ENCODE measurements at places on chromosomes 3 and 15.

- DNase-seq = no peak
Measured at GRCh38 chr3:109353057-109353456, 15.7 kb upstream of the DPPA4 start.

- no peak for DNase-seq
Measured at GRCh38 chr3:170027233-170028102, 10.3 kb upstream of the GPR160 start.

DNA sequence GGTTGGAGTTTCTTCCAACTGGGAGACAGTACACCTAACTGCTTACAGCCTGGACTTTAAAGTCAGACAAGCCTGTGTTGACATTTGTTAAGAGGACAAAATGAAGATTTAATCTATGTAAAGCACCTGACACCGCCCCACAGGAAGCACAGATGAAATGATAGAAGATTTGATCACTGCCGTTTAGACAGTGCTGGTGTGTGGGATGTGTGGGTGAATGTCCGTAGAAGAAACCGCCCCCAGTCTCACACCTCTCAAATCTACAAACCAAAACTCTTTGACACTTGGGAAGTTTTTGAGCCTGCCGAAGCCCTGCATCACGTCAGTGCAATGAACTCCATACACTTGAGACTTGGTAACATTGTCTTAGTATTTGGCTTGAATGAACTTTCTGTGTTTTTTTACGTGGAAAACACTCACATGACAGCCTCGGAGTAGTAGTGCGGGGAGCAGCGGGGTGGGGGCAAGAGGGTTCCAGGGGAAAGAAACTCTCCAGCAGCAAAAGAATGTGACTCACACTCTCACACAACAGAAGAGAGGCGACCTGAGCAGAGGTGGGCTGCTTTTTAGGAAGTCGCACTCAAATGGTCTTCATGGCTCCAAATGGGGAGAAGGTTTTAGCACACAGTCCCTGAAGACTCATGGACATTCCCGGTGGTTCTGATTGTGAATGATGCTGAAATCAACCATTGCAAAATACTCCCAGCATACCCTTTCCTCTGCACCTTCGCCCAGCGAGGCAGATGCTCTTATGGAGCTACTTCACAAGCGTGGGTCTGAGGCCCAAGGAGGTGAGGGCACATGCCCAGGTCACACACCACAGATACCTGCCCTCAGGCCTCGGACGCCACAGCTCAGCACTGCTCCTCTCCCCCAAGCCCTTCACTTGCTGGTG, 79.2 kb downstream of the SRGAP3 start:
- DNase-seq = no peak

DNA sequence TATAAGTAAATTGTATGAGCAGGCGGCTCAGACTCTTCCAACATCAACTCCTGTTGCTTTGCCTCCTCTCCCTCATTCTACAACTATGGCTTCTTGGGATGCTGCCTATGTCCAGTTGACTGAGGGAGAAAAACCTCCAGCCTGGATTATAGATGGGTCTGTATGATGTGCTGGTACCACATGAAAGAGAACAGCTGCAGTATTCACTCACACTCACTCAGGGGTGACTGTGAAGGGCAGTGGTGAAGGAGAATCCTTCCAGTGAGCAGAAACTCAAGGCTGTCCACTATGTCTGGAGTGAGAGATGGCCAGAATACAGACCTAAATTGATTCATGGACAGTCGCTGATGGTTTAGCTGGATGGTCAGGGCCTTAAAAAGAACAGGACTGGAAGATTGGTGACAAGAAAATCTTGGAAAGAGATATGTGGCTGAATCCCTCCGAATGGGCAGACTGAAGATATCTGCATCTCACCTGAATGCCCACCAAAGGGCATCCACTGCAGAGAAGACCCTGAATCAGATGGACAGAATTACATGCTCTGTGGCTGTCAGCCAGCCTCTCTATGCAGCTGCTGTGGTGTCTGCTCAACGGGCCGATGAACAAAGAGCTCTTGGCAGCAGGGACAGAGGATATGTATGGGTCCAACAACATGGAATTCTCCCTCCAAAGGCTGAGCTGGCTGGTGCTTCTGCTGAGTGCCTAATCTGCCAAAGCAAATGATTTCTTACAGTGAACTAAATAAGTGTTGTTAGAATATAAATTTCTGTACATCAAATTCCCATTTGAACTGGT, 1.9 kb upstream of the BCL2L10 start:
- DNase-seq = no peak

DNA sequence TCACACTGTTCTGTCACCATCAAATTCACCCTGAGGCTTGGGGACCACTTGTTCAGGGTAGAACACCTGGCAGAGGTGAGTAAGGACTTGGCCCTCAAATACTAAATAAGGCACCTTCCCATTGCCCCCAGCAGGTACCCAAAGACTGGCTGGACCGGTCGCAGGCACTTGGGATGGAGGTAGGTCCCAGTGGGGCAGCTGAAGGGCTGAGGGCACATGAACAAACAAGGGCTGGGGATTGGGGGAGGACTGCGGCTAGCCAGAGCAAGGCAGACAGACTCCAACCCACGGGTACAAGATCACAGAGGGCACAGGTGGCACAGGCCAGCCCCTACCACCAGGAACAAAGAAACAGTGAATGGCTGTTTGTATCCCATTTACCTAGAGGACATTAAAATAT, 1.9 kb downstream of the MRPS25 start:
- DNase-seq = no peak

DNA sequence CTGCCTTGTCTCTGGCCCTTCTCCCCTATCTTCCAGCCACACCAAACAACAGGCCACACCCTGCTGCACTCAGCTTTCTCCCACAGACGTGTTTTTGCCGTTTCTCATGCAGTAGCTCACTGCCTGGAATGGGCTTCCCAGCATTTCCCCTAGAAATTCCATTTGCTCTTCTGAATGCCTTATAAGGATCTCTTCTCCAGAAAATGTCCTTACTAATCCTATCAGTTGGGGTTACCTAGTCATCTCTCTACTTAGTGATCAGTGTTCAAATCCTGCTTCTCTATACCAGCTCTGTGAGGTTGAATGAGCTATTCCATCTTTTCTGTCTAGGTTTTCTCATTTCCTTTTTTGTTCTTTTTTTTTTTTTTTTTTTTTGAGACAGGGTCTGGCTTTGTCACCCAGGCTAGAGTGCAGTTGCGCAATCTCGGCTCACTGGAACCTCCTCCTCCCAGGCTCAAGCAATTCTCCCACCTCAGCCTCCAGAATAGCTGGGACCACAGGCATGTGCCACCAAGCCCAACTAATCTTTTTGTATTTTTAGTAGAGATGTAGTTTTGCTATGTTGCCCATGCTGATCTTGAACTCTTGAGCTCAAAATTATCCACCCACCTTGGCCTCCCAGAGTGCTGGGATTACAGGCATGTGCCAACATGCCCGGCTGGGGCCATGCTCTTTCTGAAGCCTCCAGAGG, 98.2 kb upstream of the CHD2 start:
- peak; percentile 95 for DNase-seq

DNA sequence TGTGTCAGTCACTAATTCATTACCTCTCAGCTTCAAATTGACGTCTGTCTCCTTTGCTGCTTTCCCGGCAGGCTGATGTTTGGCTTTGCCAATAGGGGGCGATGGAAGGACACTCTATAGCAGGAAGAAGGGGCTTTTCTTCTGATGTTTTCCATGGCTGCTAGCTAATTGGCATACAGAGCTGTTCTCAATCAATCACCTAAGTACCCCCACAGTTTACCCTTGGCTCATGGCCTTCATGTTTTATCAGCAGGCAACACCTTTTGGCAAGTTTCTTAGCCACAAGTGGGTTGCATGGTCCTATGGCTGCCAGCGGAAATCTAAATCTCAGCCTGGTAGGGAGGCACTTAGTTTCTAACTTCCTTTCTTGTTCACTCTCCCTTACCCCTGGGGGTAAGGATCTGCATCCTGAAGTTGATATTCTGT, 45.0 kb downstream of the ESYT3 start:
- DNase-seq = peak; percentile 41

Measured in HFFc6 (cell line).